ENCODE measurements at places on chromosomes 13 and 19.

DNA sequence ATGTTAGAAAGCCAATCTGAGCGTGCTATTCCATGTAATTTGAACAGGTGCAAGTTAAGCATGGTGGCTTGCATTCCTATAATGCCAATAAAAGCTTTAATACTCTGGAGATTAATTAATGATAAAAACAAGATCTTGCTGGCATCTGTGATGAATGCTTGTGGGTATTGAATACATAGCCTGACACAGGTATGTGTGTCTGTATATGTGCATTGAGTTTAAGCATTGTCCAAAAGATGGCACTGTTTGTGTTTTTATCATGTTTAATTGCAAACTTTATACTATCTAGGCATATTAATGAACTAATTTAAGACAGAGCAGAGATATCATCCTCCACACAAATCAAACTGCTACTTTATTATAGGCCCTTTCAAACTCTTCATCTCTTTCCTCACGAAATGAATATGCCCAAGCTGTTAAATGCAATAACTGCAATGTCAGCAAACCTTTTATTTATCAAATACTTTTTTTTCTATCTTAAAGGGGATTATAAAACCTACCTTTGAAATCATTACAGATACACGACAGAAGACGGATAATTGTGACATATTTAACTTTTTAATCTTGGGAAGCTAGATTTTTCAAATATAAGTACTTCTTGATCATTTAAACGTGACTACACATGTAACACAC is 86.5 kb downstream of the TNFSF11 start:
- DNase-seq: no peak

GRCh38 chr13:113802090-113802531 is 43.1 kb downstream of the TMEM255B start:
- DNase-seq: no peak

- peak; percentile 61 for DNase-seq
Measured at GRCh38 chr13:99314640-99315176, 7.5 kb upstream of the GPR183 start.

- DNase-seq: no peak
Measured at GRCh38 chr19:19279062-19279612, 6.0 kb upstream of the TM6SF2 start.

DNA sequence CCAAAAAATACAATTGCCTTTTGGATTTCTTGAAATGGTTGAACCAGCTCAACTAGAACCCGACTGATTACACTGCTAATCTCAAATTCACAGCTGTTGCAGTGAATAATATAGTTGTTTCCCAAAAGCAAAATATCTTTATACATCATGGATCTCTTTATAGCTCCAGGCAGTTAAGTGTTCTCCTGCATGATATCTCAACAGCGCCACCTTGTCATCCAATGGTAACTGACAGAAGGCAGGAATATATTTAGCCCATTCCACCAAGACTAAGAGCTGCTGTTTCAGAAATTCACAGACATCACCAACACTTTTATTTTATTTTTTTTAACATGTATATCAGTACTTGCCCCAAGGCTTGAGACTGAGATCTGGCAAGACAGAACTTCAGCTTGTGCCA is 1141.0 kb upstream of the PRR20A start:
- DNase-seq: no peak

GRCh38 chr13:80663788-80664187 is 322.9 kb upstream of the SPRY2 start:
- DNase-seq: no peak

DNA sequence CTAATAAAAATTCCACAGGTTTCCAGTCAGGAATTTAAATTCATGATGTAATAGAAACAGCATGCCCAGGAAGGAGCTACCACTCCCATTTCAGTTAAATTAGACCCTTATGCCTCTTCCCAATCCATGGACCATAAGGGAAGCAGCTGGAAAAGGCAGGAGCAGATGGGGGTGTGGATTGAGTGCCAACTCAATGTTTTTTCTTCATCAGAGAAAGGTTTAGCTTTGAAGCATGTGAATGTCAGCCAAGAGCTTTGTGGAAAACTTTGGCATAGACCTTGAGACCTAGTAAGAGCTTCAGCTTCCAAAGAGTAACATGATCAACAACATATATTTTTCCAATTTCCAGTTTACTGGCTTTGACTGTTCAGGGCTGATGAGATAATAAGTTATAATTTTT is 2139.9 kb downstream of the PCDH9 start:
- DNase-seq: no peak

DNA sequence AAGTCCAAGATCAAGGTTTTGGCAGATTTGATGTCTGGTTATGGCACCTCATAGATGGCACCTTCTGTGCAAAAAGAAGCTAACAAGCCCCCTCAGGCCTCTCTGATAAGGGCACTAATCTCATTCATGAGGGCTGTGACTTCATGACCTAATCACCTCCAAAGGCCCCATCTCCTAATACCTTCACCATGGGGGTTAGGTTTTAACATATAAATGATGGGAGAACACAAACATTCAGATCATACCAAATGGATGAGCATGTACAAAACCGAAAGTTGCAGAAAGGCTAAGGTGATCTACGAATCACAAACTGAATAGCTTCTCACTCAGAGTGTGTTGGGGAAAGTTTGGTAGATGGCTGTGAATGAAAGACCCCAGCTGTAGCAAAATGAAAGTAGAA is 217.4 kb downstream of the TBC1D4 start:
- no peak for DNase-seq

DNA sequence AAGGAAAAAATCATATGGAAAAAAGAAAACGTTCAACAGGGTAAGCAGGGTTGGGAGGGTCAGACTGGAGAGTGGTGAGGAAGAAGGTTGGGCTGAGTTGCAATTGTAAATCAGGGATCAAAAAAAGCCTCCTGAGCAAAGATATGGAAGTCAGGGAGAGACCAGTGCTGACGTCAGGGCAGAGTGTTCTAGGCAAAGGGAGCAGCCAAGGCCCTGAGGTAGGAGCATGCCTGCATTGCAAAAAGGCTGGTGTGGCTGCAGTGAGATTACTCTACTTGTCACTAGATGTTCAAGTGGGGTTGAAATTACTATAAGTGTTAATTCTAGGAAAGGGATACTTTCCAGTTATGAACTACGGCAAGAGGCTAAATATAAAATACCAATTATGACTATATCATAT is 562.0 kb downstream of the MYO16 start:
- DNase-seq: no peak

- DNase-seq: no peak
Measured at GRCh38 chr19:8323781-8324185, 2.5 kb downstream of the RPS28 start.

DNA sequence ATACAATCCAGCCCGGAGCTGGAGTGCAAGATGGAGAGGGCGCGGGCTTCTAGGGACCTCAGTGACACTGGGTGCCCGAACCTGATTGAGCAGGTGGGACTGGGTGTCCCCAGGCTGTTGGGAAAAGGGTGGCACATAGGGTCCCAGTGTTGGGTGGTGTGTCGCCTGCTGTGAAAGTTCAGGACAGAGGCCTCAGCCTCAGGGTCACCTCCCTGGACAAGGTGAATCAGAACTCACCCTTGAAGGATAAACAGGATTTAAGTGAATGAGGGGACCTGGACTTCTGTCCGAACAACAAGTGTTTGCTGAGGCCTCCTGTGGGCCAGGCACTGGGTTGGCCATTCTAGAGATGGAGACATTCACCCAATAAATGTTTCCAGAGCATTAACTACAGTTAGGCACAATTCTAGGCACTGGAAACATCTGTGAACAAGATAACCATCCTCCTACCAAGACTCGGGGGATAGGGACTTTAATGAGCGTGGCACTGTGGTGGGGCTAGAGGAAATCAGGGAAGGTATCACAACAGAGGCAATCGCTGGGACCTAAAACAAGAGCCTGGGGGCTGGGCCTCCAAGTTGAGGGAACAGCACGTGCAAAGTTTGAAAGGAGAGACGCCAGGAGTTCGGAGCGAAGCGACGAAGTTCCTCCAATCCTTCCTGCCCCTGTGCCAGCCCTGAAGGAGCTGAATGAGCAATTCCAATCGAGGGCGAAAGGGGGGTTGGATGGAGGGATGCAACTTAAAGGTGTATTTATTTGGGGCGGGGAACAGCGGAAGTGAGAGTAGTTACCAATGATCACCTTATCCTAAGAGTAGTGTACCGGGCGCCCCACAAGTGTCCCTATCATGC is 921 bp upstream of the POLD1 start:
- DNase-seq: no peak

- DNase-seq: no peak
Measured at GRCh38 chr19:347946-348861, 3.6 kb upstream of the MIER2 start.

DNA sequence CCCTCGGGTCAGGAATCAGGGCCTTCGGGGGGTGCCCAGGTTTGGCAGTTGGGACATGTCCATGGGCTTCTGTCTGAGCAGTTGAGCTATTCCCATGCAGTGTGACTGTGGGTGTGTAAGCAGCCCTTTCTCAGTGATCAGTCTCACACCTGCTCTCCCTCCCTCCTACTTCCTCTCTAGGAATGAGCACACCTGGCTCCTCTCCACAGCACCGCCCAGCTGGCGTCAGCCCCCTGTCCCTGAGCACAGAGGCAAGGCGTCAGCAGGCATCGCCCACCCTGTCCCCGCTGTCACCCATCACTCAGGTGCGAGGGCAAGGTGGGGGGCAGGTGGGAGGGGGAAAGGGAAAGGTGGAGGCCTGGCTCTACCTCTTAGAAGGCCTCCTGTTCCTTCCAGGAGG is 25.9 kb downstream of the COMP start:
- no peak for DNase-seq

DNA sequence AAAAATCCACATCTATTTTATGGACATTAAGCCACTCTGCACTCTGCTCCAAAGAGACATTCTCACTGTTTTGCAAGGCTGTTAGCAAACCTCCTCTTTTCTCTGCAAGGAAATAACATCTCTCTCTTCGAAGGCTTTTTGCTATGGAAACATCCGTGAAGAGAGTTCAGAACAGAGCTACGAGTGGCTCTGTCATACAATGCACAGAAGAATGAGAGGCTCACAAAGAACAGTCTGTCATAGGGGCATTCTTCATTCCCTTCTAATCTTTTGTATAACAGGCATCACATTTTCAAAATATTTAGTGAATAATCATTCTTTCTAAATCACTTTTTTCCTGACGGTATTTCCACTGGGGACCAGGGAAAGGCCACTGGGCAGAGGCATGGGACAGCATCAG is 346.1 kb downstream of the IRS2 start:
- DNase-seq: no peak

DNA sequence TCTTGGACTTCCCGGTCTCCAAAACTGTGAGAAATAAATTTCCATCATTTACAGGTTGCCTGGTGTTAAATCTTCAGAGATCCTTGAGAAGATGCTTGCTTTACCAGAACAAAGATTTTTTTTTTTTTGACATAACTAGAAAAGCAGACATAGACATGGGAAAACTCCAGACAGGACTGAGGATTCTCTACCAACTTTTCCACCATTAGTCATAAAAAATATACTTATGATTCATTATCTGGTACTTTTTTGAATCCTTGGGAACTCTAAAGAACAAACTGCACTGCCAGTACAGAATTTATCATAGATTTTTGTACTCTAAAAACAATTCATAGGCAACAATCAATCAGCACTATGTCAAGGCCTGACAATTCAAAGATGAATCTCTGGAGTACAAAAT is 487.6 kb downstream of the EFNB2 start:
- no peak for DNase-seq

DNA sequence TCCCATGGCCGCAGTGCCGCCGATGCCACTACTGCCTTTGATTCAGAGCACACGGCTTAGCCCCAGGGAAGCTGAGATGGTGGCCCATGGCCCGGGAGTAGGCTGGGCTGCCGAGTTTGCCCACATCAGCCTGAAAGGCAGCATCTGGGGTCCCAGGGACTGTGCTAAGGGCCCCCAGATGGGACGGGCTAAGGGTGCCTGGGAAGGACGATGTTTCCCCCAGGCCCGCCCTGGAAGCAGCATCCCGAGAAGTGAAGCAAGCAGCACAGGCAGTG is 22.5 kb downstream of the MAP2K2 start:
- DNase-seq: no peak

GRCh38 chr19:12723641-12724426 is at the start of gene TNPO2:
Gene TNPO2, minus strand, starts transcription at chr19:12723932. Its CDS starts 2,955 bp downstream, at chr19:12720977.
- DNase-seq: peak; percentile 62

DNA sequence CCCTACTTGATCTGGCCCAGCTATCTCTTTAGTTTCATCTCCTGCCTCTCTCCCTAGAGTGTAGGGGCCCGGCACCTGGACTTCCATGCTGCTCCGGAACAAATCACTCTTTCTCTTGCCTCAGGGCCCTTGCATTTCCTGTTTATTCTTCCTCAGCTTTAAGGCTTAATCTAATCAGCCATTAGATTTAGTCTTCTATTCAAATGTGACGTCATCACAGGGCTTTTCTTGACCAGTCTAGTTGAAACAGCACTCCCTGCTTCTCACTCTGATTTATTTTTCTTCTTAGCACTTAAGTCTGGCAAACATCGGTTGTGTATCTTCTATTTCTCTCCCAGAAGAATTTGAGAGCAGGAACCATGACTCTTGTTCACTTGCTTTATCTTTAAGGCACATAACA is 564.1 kb downstream of the EFNB2 start:
- no peak for DNase-seq

GRCh38 chr13:99980824-99981734 is 505 bp upstream of the ZIC2 start:
- no peak for DNase-seq

- DNase-seq: no peak
Measured at GRCh38 chr19:11574689-11575088, 2.8 kb downstream of the ACP5 start.

- no peak for DNase-seq
Measured at GRCh38 chr19:50790922-50791467, 780 bp downstream of the ACP4 start.

GRCh38 chr13:97515643-97516042 is 81.7 kb downstream of the RAP2A start:
- no peak for DNase-seq

DNA sequence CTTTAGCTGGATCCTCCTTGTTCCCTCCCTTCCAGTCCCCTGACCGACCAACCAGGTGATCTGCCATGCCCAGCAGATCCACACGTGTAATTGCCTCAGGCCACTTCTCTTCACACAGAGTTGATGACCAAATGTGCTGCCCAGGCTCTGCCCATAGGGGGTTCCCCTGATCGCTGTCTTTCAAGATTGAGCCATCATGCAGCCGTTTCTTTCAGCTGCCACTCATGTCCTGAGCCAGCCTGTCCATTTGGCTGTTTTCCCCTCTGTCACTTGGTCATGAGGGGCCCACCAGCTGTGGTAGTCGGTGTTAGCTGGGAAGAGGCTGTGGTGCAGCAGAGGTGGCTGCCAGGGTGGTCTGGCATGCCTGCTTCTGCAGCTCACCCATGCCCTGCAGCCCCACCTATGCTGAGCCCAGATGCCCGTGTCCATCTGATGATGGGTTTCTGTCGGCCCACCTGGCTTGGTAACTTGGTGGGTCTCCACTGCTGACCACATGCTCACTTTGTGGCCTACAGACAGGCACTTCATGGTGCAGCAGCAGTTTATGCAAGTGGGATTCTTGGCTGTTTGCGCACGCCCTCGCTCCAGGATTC is 35.6 kb upstream of the GPR183 start:
- no peak for DNase-seq

GRCh38 chr13:103517066-103517767 is 451.0 kb upstream of the SLC10A2 start:
- no peak for DNase-seq

DNA sequence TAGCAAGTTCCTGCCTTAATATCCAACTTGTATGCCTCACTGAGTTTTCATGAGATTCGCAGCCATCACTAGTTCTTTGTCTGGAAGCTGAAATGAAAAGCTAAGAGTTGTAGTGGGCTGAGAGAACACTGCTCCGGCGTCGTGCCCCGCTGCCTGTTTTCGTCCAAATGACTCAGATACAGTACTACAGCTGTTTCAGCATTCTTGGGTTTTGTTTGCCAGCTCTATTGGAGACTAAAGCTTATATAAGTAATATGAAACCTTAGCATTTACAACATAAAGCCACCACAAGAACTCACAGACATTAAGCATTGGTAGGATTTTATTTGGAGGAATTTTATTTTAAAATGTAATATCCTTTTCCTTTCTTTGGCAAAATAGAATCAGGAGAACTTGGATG is 299.7 kb downstream of the DLEU7 start:
- DNase-seq: no peak
